Pancreas (tissue), 10 donors: ENCODE measurements at places on chromosomes 6 and 20. TPM values are rescaled to one million over a fixed set of nuclear protein-coding genes. Genes with fewer than 3 reads are reported as not detected.

Gene SLC22A2
- not detected for total RNA-seq

Gene PDCD2
- total RNA-seq, result 38.2 TPM

Gene B3GAT2
- not detected for total RNA-seq

Gene NHSL1
- 4.8 TPM for total RNA-seq

Gene SRMS
- not detected for total RNA-seq

Gene GGTLC1
- total RNA-seq, result not detected

Gene PHACTR1
- total RNA-seq, result 9.3 TPM

Gene SNAP91
- total RNA-seq, result 0.87 TPM

Gene BEND3
- total RNA-seq, result 2.3 TPM

Gene ELOVL2
- total RNA-seq, result 1.4 TPM

Gene LZTS3
- total RNA-seq, result 18.9 TPM

Gene CAGE1
- not detected for total RNA-seq

Gene SNAP25
- 1.8 TPM for total RNA-seq

Gene ZNF217
- 24.1 TPM for total RNA-seq

Gene GHRH
- total RNA-seq, result not detected

Gene PGC
- 3.4 TPM for total RNA-seq

Gene RFX6
- total RNA-seq, result 2.6 TPM

Gene HLA-DPA1
- 17.8 TPM for total RNA-seq

Gene TP53TG5
- total RNA-seq, result not detected

Gene TMC2
- total RNA-seq, result 0.09 TPM

Gene NRSN1
- total RNA-seq, result 0.28 TPM

Gene SLC25A27
- 3.3 TPM for total RNA-seq

Gene PMEPA1
- total RNA-seq, result 98.2 TPM
